Activated T-helper 2 cell treated with anti-CD3 and anti-CD28 coated beads, Interferon-gamma antibody, Interleukin-2, Interleukin-4, amounts not matched to agents 10 μg/mL and 5 μg/mL and 100 μg/mL, durations not matched to agents 14 hours and 24 hours and 36 hours (primary cell): ENCODE measurements at places on chromosomes 11 and 22.
A peak's percentile ranks its signal among the peaks of the same experiment; 100 is the strongest.

GRCh38 chr11:2741377-2742131 lies 41.8 kb upstream of the KCNQ1OT1 start:
- DNase-seq = no peak

- DNase-seq = peak; percentile 71
These were observed at the start of gene NRIP3 for GRCh38 chr11:9003573-9004182. Gene NRIP3, minus strand, starts transcription at chr11:9004001. Its CDS starts 66 bp downstream, at chr11:9003935.

- DNase-seq = no peak
These were observed 9.6 kb upstream of the LMO1 start for GRCh38 chr11:8273287-8273686.

- DNase-seq = no peak
These were observed 95.0 kb upstream of the CD44 start for GRCh38 chr11:35043936-35044335.

- no peak for DNase-seq
These were observed 23.5 kb upstream of the GRAMD1B start for GRCh38 chr11:123406441-123407129.

- DNase-seq = no peak
These were observed 112.0 kb downstream of the SHANK2 start for GRCh38 chr11:71140206-71140919.

DNA sequence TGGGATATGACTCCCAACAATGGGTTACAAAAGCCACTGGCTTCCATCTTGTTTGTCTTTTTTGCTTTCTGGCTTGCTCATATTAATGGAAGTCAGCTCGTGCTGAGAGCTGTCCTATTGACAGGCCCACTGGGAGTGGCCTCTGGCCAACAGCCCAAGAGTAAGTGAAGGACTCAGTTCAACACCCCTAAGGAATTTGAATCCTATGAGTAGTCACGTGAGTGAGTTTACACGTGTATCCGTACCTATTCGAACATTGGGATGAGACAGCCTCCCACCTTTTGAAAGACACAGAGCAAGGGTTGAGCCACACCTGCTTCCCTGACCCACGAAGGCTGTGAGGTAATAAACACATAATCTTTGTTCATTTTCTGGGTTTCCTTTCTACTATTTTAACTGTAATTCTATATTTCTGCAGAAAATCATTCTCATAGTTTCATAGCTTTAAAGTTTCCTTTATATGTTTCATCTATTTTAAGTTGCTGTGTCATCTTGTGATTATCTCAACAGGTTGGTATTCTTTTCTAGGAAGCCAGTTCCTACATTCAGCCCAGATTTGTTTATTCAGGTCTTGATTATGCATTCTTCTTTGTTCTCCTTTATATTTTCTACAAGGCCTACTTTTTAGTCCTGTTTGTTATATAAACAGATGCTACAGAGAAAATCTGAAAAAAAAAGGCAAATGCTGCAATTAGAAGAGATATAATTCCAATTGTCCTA lies 802.3 kb downstream of the CNTN5 start:
- DNase-seq = no peak

DNA sequence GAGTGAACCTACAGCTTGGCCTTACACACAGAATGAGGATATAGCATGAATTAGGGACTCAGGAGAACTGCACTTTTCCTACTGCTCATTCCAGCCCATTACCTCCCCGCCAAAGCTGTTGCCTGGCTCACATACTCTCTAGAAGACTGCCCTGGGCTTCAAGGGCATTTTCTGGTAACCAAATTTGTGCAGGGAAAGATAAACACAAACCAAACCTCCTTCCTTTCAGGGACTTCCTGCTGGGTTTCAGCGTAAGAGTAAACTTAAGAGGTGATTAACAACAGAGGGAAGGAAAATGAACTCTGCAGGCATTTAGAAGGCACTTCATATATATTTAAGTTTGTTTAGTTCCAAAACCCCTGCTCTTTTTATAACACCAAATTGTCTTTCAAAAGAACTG lies 194.9 kb downstream of the SWAP70 start:
- no peak for DNase-seq

DNA sequence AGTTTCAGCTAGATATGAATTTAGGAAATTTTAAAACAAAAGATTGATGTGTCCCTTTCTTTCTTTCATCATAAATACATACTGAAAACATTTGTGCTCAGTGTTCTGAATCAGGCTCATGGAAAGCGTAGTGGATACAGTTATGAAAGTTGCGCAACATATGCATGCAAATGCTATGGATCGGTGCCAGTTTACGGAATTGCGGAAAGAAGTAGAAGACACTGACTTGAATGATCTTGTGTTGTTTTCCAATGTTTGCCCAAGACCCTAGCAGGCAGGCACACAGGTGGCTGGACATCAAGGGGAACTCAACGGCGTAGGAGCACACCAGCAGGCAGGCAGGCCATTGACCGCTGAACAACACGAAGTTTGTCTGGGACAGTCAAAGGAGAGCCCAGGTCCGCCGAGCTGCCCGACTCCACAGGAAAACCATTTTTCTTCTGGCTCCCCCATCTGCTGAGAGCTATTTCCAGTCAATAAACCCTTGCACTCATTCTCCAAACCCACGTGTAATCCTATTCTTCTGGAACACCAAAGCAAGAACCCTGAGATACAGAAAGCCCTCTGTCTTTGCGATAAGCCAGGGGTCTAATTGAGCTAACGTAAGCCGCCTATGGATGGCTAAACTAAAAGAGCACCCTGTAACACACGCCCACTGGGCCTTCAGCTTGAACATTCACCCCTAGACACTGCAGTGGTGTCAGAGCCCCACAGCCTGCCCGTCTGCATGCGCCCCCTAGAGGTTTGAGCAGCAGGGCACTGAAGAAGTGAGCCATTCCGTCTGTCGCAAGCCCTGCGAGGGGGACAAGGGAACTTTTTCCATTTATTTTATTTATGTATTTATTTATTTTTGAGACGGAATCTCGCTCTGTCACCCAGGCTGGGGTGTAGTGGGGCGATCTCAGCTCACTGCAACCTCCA lies 7.4 kb upstream of the BIRC3 start:
- no peak for DNase-seq

GRCh38 chr22:48138855-48139254 lies 1376.4 kb downstream of the TBC1D22A start:
- no peak for DNase-seq

- no peak for DNase-seq
These were observed 130.6 kb upstream of the MTNR1B start for GRCh38 chr11:92838759-92839310.

GRCh38 chr11:60392361-60392760 lies 3.9 kb upstream of the MS4A14 start:
- DNase-seq = no peak

DNA sequence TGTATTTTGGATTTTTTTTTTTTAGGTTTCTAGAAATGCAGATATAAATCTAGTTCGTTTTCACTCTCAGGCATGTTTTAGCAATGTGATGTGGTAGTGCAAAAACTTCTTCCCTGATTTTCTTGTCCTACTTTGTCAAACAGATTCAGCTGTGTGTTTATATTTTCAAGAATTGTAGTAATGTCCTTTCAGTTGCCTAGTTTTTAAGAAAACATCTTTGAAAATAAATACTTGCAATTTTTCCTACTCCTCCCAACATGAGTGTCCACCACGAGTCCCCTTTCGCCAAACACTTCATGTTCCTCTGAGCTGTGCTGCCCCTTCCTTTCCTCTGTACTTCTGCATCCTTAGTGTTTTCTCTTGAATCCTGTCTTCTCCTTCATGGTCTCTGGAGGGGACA lies 686.9 kb downstream of the NTM start:
- no peak for DNase-seq

DNA sequence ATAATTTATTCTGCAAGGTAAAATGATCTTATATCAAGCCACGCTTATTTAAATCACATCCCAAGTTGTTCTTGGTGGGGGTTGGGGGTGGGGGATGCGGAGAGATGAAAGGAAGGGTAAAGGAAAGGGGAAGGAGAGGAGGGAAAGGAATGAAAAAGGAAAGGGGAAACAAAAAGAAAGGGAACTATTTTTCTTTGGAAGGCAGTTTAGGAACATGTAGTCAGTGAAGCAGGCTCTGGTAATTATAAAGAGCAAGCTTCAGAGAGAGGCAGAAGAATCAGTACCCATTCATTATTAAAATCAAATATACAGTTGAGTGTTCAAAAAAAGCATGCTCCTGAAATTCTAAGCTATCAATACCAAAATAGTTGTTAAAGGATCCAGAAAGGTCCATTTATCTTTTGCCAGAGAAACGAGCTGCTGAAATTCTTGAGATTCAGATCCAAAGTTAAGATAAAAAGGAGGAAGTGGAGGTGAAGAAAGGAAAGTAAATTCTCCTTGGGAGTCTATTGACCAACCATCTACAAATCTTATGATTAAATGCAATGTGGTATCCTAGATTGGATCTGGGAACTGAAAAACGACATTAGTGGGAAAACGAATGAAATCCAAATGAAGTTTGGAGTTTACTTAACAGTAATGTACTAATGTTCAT lies 107.4 kb downstream of the SGSM3 start:
- DNase-seq = no peak

DNA sequence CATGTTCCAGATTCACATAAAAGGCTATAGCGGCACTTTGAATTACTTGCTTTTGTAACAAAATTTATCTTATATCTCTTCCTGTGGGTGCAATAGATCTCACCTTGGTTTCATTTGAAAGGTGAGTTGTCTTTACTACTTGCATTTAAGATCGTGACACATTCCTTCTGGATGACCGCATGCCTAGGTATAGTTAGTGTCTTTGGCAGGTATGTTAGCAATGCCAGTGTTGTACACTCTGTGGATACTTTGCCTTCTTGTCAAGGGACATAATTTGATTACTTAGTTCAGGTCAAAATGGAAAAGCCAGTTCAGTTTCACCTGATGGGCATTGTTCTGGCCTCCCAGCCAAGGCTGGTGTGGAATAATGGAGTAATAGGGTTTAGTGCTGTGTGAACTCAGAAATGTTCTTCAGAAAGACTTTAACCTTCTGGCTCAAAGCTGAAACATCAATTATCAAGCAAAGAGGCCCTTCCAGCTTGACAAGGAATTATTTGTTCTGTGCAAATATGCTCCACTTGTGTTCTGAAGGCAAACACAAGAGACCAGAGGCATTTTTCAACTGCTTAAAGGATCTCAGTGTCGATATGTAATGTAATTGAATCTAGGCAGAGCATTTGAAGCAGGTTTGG lies 64.6 kb downstream of the AMOTL1 start:
- no peak for DNase-seq

- no peak for DNase-seq
These were observed 241.3 kb downstream of the NELL1 start for GRCh38 chr11:20910733-20911132.

DNA sequence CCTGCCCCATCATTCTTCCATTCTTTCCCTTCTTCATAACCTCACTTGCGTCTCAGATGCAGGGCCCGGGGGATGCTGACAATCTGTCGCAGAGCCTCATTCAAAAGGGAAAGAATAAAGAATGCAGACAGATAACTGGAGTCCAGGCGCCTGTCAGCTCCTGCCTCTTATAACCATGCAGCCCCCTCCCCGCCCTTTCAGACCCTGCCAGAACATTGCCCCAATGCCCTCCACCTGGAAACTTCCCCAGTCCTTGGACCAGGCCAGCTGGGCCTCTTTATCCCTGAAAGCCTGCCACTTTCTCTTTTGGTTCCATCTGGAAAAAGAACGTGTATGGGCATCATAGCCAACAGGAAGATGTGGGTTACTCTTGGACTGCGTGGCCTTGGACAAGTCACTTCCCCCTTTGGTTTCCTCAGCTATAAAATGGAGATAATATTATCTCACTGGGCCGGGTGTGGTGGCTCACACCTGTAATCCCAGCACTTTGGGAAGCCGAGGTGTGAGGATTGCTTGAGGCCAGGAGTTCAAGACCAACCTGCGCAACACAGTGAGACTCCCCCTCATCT lies 2.1 kb upstream of the TCF20 start:
- DNase-seq = no peak

GRCh38 chr22:26174280-26174679 lies 5.0 kb downstream of the SEZ6L start:
- no peak for DNase-seq

DNA sequence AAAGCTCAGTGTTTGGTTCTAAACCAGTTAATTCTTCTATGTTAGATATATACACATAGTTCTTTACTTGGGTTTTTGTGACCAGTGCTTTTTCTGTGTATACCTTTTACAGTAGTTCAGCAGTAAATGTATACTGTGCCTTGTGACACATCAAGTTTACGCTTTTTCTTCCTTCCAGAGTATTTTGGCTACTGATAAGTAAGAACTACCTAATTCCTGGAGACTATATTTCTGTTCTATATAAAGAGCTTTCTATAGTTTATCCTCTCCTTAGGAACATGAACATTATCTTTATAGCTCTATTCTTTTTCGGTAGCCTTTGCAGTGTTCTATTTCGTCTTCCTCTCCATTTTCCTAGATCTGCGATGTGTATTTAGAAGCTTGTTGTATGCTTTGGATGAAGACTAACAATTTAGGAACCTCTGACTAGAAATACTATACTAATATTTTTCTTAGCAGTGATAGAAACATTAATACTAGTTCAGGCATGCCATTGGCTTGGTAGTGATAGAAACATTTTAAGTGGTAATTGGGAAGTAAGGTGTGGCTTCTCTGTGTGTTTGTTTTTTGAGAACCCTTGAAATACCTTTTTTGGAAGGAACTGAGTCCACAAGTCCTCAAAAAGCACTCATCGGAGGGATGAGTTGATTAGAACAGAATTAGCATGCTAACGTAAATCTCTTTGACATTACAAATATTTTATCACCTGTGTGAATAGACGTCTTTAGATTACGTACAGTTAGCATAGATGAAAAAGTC lies 74.6 kb downstream of the ARHGEF12 start:
- no peak for DNase-seq

DNA sequence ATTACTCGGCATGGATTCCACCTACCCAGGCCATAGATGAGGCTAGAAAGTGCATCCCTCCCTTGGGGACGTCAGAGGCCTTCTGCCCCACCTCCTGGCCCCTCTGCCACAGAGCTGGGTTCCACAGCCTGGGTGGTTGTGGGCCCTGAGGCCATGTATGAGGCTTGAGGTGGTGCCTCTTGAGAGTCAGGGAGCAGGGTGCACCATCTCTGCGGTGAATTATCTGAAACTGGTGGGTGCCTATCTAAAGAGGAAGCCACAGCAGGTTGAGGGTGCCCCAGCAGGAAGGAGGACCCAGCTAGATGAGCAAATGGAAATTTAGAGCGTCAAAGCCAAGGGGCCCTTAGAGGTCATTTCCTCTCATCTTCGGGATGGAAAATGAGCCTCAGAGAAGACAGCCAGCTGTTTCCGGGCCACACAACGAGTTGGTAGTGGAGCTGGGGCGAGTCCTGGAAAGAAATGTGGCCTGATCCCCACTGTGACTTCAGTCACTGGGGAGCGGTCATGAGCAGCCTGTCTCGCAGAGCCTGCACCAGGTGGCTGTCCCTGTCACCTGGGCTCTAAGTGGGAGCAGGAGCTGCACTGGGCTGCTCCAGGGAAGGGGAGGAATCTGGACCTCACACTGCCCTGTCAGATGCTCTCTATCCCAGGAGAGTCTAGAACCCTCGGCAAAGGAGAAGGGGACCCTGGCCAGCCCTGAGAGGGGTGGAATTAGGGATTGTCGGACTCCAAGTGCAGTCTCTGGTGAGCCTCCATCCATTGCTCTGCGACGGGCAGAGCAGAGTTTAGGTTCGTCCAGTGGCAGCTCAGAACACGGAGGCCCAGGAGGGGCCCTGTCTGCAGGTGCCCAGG lies 7.3 kb downstream of the ADORA2A start:
- DNase-seq = peak; percentile 83

GRCh38 chr11:118002541-118003423 lies 16.6 kb downstream of the IL10RA start:
- peak; percentile 61 for DNase-seq

- no peak for DNase-seq
These were observed 58.5 kb downstream of the IGLL5 start for GRCh38 chr22:22946131-22946530.
